ENCODE measurements at places on chromosomes 2 and 18.

DNA sequence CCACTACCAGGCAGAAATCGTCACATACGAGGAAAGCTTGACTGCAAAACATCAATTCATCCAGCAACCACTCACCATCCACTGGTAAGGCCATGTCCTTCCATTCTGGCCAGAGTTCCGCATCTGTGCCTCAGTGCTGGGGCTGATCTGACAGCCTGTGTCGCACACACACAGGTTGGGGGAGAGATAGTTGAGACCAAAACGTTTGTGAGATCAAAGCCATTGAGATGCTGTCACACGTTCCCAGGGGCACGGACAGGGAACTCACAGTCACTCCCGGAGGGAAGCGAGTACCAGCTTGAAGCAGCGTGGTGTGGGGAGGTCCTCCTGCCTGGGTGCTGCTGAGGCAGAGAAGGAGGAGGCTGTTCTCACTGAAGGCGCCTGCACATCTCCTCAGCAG lies 458.5 kb upstream of the SALL3 start:
- DNase-seq: no peak

DNA sequence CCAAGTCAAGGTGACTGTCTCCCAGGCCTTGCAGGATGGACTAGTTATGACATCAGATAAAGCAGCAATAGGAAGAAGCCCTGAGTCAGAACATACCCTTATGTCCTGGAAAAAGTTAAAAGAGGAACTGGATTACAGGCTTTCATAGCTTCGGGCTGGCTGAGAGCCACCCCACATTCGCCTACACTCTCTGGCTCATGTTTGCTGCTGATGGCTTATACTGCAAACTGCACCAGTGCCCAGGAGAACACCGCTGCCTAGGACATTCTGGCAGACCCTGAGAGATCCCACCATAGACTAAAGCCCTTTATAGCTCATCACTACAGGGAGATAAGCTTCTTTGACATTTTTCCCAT lies 20.3 kb downstream of the SLC8A1 start:
- no peak for DNase-seq

- peak; percentile 35 for DNase-seq
Measured at GRCh38 chr2:117785740-117786139, 28.8 kb upstream of the DDX18 start.

DNA sequence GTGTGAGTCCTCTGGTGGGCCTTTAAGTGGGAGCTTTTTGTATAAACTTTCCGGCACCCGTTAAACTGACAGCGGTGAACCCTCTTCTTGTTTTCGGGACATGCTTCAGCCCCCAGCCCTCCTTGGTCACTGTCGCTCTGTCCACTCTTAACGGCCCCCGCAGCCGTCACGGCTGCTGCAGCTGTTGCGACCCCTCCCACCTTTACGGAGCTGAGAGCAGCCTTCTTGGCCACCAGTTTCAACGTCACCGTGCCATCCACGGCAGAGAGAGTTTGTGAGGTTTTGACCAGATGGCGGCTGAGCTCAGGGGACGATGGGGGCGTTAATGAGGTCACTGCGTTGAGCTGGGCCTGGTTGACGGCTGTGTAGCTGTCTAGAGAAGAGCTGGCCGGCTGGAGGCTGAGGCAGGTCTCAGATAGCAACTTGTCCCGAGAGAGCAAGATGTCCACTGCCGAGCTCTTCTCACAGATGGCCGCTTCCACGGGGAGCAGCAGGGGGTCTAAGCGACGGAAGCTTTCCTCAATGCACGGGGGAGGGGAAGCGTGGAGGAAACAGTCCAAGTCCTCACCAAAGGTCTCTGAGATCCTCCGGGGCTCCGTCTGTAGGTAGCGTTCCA lies 41.9 kb downstream of the KLF7 start:
- DNase-seq: no peak

DNA sequence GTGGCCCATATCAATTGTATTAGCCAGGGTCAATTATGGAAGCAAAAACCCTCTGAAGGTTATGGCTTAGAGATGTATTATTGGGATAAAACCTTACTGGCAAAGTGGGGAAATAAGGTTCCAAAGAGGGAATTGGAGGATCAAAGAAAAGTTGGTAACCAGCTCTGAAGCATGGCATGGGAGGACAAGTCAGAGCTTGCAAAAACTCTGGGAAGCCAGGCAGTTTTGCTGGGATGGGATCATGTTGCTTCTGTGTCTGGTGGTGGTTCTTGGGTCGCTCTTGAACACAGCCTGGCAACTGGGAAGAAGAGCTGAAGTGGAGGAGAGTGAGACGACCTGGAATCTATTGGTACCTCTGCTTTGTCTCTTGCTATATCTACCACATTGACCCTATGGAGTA lies 162.6 kb downstream of the PMAIP1 start:
- no peak for DNase-seq

DNA sequence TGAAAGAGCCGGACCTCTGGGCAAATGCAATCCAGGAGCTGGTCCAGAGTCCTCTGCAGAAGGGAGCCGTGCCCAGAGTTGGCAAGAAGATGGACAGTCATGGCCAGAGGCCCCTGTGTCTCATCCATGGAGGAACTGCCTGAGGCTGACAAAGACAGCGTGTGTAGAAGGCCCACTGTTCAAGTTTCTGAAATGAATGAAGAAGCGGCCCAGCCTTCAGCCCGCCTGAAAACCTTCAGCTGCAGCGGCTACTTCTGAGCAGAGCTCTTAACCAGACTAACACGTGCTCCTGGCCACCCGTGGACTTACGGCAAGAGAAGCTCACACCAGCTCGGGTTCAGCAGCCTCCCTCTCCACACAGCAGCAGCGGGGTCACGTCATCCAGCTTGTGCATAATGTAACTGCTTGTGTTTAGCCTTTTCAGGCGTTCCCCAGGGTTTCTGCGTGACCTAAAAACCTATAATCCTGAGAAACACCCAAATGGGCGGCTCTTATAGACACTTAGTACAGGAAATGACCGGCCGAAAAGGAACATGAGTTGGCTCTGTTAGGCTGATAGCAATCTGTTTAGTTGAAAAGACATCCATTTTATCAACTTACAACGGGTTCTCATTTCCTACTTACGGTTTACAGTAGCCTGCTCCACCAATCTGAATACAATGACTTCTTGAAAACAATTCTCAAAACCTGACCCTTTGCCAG lies at the start of gene FAM124B:
FAM124B (minus strand) TSS at position 467 of the 702 bp plus-strand sequence; CDS start at position 128, 339 bp downstream.
- DNase-seq: peak; percentile 39

DNA sequence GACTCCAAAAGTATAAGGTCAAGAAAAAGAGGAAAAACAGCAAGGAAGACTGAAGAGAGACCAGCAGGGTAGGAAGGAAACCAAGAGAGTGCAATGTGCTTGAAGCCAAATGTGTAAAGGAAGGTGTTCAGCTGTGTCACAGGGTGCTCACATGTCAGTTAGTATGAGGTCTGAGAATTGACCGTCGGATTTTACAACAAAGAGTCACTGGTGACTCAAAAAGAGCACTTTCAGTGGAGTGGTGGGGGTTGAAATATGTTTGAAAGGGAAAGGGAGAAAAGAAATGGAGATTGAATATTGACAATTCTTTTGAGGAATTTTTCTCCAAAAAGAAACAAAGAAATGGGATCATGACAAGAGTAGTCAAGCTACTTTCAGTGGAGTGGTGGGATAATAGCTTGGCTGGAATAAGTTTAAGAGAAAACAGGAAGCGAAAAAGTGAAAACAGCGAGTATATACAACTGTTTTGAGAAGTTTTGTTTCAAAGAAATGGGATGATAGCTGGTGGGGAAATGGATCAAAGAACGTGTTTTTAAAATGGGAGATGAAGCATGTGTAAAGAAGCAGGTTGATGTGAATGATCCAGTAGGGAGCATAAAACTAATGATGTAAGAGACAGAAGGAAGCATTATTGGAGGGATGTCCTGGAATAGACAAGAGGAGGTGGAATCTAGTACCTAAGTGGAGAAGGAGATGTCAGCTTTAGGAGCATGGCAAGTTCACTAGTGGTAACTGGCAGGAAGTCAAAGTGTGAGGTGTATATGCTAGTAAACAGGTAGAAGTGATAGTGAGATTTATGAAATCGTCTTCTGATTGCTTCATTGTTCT lies 3.6 kb upstream of the TSPYL6 start:
- DNase-seq: no peak

- DNase-seq: no peak
Measured at GRCh38 chr2:6995391-6996097, 78.3 kb downstream of the RNF144A start.

- DNase-seq: no peak
Measured at GRCh38 chr18:5173646-5174045, 23.4 kb downstream of the AKAIN1 start.

DNA sequence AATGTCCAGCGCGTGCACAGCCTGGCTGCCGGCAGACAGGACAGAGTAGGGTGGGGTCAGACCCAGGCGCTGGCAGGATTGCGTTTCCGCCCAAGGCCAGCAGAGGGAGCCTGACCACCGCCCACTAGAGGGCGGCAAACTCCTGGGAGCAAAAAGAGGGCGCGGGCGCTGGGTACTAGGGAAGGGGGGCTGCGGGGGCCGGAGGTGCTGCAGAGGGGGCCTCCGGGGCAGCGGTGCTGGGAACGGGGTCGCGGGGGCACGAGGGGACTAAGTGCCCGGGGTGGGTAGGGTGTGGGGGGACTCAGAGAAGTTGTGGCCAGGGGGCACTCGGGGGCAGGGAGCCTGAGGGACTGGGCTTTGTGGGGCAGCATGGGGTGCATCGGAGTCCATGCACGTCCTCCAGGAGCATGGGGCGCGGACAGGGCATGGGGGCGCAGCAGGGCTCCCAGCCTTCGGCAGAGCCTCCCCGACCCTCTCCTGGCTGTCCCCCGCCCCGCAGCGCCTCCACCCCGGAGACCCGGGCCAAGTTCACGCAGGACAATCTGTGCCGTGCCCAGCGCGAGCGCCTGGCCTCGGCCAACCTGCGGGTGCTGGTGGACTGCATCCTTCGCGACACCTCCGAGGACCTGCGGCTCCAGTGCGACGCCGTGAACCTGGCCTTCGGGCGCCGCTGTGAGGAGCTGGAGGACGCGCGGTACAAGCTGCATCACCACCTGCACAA lies 3.2 kb downstream of the TEKT4 start:
- peak; percentile 79 for DNase-seq

DNA sequence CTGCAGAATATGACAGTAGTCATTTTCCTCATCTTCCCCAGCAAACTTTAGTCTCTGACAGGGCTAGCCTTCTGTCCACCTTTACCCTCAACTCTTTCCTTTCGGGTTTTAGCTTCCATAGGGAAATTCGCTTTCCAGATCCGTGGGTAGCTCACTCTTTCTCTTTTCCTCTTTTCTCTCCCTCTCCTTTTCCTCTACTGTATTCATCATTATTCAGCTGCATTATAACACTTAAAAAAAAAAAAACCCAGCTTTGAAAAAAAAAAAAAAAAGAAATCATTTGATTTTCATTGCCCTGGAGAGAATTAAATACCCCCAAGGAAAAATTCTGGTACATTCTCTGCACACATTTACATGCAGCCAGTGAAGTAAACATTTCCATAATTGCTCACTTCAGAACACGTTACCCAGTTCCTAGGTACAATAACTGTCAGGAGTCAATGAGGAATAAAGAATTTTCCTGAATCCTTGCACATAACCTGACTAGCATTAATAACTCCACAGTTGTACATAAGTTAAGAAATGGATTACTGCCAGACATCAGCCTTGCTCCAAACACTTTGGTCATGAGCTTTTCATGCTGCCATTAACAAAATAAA lies 63.5 kb downstream of the ZNF521 start:
- no peak for DNase-seq

DNA sequence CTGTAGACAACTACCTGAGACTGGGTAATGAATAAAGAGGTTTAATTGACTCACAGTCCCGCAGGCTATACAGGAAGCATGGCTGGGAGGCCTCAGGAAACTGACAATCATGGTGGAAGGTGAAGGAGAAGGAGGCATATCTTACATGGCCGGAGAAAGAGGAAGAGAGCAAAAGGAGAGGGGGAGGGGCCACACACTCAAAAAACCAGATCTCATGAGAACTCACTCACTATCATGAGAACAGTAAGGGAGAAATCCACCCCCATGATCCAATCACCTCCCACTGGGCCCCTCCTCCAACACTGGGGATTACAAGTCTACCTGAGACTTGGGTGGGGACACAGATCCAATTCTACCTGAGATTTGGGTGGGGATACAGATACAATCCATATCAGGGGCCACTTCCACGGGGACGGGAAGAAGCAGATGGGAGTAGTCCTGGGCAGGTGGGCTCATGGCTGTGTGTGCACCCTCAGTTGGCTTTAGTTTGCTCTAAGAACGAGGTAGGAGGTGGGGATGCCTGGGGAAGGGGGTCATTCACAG lies 9.9 kb downstream of the MAB21L4 start:
- DNase-seq: no peak

- DNase-seq: peak; percentile 98
Measured at GRCh38 chr2:174248187-174248997, at the start of gene OLA1. TSS of gene OLA1 (minus strand) at chr2:174248532. CDS start at chr2:174246815, 1,717 bp downstream.

DNA sequence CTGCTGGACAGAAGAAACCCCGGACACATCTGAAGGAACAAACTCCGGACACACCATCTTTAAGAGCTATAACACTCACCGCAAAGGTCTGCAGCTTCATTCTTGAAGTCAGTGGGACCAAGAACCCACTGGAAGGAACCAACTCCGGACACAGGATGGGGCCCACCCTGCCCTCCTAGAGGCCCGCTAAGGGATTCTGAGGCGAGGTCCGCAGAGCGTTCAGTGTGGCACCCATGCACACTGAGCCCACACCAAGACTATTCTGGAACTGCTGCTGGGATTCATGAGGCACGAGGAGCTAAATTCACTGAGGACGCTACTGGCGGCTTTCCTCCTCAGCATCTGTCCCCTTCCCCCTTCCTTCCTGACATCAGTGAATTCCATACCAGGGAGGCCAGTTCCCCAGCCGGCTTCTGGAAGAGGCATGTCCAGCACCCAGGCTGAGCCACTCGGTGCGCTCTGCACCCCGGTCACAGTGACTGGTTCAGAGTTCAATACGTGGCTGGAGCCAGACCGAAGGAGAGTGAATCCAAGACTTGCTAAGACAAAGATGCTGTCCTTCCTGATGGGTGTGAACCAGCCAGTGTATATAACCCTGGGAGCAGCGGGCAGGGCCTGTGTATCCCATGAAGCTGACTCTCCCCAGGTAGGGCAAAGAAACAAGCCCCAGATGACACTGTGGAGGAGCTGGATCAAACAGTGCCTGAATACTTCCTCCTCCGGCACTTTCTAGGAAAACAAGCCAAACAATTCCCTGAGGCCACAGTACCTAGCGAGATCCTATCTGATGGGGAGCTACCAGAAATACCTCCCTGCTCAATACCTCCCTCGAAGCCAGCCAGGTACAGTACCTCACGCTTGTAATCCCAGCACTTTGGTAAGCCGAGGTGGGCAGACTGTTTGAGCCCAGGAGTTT lies 11.1 kb downstream of the HDAC4 start:
- no peak for DNase-seq

- no peak for DNase-seq
Measured at GRCh38 chr2:224524657-224525056, 60.5 kb downstream of the CUL3 start.

- DNase-seq: no peak
Measured at GRCh38 chr2:163681745-163682144, 54.1 kb downstream of the FIGN start.

- no peak for DNase-seq
Measured at GRCh38 chr2:70894765-70895164, 40.9 kb upstream of the ATP6V1B1 start.

DNA sequence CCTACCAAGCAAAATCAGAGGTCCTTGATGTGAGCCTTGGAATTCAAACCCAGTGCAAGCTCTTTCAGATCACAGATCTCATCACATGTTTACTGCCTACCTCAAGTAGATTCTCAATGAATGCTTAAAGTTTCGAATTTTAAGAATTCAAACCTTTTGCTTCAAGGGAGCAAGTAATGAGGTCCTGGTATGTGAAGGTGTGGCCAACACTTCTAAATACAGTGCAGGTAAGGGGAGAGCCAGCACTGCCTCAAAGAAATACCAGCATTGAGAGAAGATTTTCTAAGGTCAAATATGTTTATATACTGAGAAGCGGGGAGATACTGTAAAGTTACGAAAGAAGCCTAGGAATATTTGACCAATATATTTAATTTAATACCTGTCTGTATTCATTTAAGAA lies 19.7 kb upstream of the RNF152 start:
- no peak for DNase-seq

All from stimulated activated naive CD8-positive, alpha-beta T cell treated with anti-CD3 and anti-CD28 coated beads, Interleukin-15, Interleukin-2, amounts not matched to agents 100 U/mL and 50 U/mL, for 24 hours (primary cell).